ENCODE measurements at places on chromosomes 4 and X. TPM values are rescaled to one million over a fixed set of nuclear protein-coding genes. Genes with fewer than 3 reads are reported as not detected.

NKX3-2 gene
- 0.17 TPM for total RNA-seq

HGFAC gene
- 0.16 TPM for total RNA-seq

DAPP1 gene
- total RNA-seq: not detected

SATL1 gene
- total RNA-seq: 0.05 TPM

LIMCH1 gene
- 45.0 TPM for total RNA-seq

UGT2B11 gene
- not detected for total RNA-seq

USP26 gene
- total RNA-seq: not detected
